HT1080 (cell line): ENCODE measurements at places on chromosomes 1 and 21. TPM values are rescaled to one million over a fixed set of nuclear protein-coding genes. Genes with fewer than 3 reads are reported as not detected.

LIN28A gene
- not detected in 2 replicates for total RNA-seq

CYP4Z1 gene
- total RNA-seq = not detected in 2 replicates

HTR6 gene
- total RNA-seq = not detected in 2 replicates

RPE65 gene
- total RNA-seq = not detected in 2 replicates

DUSP10 gene
- total RNA-seq = 59.9 and 76.5 TPM in 2 replicates

IL19 gene
- 0.57 TPM in 1 of 2 replicates, not detected in the other for total RNA-seq

PLPPR4 gene
- 0.05 TPM in 1 of 2 replicates, not detected in the other for total RNA-seq

CACNA1S gene
- not detected in 2 replicates for total RNA-seq

KRTAP11-1 gene
- total RNA-seq = not detected in 2 replicates

KLHDC7A gene
- total RNA-seq = 0.02 TPM in 1 of 2 replicates, not detected in the other

KCNA10 gene
- not detected in 2 replicates for total RNA-seq

BARHL2 gene
- total RNA-seq = not detected in 2 replicates

CELA3A gene
- not detected in 2 replicates for total RNA-seq

PRR9 gene
- 1.3 and 2.0 TPM in 2 replicates for total RNA-seq

DMAP1 gene
- 10.4 and 12.7 TPM in 2 replicates for total RNA-seq

LEMD1 gene
- total RNA-seq = not detected in 2 replicates

PBX1 gene
- total RNA-seq = 0.06 and 0.17 TPM in 2 replicates

PHLDA3 gene
- 91.8 and 111 TPM in 2 replicates for total RNA-seq

THBS3 gene
- total RNA-seq = 2.7 and 3.1 TPM in 2 replicates

IRF6 gene
- total RNA-seq = 0.05 TPM in 1 of 2 replicates, not detected in the other

HRNR gene
- total RNA-seq = not detected in 2 replicates

OR10J1 gene
- total RNA-seq = not detected in 2 replicates

SDC3 gene
- 13.1 and 23.8 TPM in 2 replicates for total RNA-seq

ZDHHC18 gene
- total RNA-seq = 15.9 and 30.4 TPM in 2 replicates

CENPL gene
- total RNA-seq = 24.8 and 28.0 TPM in 2 replicates

TEX38 gene
- not detected in 2 replicates for total RNA-seq

UBASH3A gene
- not detected in 2 replicates for total RNA-seq

LRIG2 gene
- total RNA-seq = 5.8 and 5.9 TPM in 2 replicates

ADGRL2 gene
- total RNA-seq = 21.6 and 27.2 TPM in 2 replicates

BGLAP gene
- 2.3 TPM in 1 of 2 replicates, not detected in the other for total RNA-seq

CD160 gene
- total RNA-seq = not detected in 2 replicates

FBXO2 gene
- 0.13 TPM in 1 of 2 replicates, not detected in the other for total RNA-seq

MRPL24 gene
- 163 and 192 TPM in 2 replicates for total RNA-seq

TMEM50B gene
- total RNA-seq = 12.0 and 14.5 TPM in 2 replicates

ISG20L2 gene
- total RNA-seq = 27.6 and 39.8 TPM in 2 replicates

CRABP2 gene
- total RNA-seq = 6.0 and 8.6 TPM in 2 replicates

TAL1 gene
- total RNA-seq = 0.03 and 0.10 TPM in 2 replicates

CNIH3 gene
- 24.8 and 29.1 TPM in 2 replicates for total RNA-seq

RIPK4 gene
- total RNA-seq = 0.20 and 0.31 TPM in 2 replicates

RGS13 gene
- not detected in 2 replicates for total RNA-seq

LAMC1 gene
- 130 and 139 TPM in 2 replicates for total RNA-seq

HCN3 gene
- 0.84 and 1.1 TPM in 2 replicates for total RNA-seq

GPR52 gene
- total RNA-seq = 0.30 TPM in 1 of 2 replicates, not detected in the other

KIAA0040 gene
- not detected in 2 replicates for total RNA-seq

RASAL2 gene
- total RNA-seq = 28.7 and 29.7 TPM in 2 replicates

CHRM3 gene
- total RNA-seq = 3.2 and 3.3 TPM in 2 replicates

CD1D gene
- total RNA-seq = 0.69 and 0.73 TPM in 2 replicates

FAM151A gene
- total RNA-seq = not detected in 2 replicates

S100A3 gene
- total RNA-seq = 9.6 and 14.4 TPM in 2 replicates

C8A gene
- not detected in 2 replicates for total RNA-seq

ARHGEF16 gene
- 0.05 and 0.23 TPM in 2 replicates for total RNA-seq

DCST1 gene
- 0.17 TPM in 1 of 2 replicates, not detected in the other for total RNA-seq

VWA5B1 gene
- total RNA-seq = not detected in 2 replicates

KDM5B gene
- total RNA-seq = 14.2 and 15.7 TPM in 2 replicates

VASH2 gene
- 0.42 and 0.43 TPM in 2 replicates for total RNA-seq

SLC45A1 gene
- not detected in 2 replicates for total RNA-seq

SPRR1A gene
- total RNA-seq = not detected in 2 replicates
